ENCODE measurements at places on chromosomes 12 and 14. TPM values are rescaled to one million over a fixed set of nuclear protein-coding genes. Genes with fewer than 3 reads are reported as not detected.
A peak's percentile ranks its signal among the peaks of the same experiment; 100 is the strongest.

- no peak overlapping the region for H3K4me3 ChIP-seq
- peaks cover 90% of the 10 kb centered on the region for H3K36me3 ChIP-seq
- H3K4me1 ChIP-seq, result peaks cover 71% of the 10 kb centered on the region
- DNase-seq, result no peak
- H3K27ac ChIP-seq, result peak overlapping the region; percentile 61
- H3K27me3 ChIP-seq, result no peaks in the 10 kb centered on the region
Observed at GRCh38 chr14:73724696-73725095, 10.5 kb upstream of the PNMA1 start.

GRCh38 chr14:74083784-74084276, 423 bp downstream of the ALDH6A1 start:
- H3K27ac ChIP-seq, result peak overlapping the region; percentile 94
- H3K4me1 ChIP-seq, result peaks cover 38% of the 10 kb centered on the region
- H3K36me3 ChIP-seq, result no peaks in the 10 kb centered on the region
- peak overlapping the region; percentile 78 for H3K4me3 ChIP-seq

Gene CCT2
- total RNA-seq, result 84.5 TPM

Gene CFL2
- 604 TPM for total RNA-seq

Gene GLS2
- total RNA-seq, result 0.28 TPM

DNA sequence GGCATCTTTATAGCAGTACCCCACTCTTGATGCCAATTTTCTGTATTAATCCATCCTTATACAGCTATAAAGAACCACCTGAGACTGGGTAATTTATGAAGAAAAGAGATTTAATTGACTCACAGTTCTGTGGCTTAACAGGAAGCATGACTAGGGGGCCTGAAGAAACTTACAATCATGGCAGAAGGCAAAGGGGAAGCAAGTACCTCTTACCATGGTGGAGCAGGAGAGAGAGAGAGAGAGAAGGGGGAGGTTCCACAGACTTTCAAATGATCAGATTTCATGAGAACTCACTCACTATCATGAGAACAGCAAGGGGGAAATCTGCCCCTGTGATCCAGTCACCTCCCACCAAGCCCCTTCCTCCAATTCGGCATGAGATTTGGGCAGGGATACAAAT, 84.4 kb downstream of the SLC24A4 start:
- H3K4me1 ChIP-seq, result no peaks in the 10 kb centered on the region
- H3K27me3 ChIP-seq, result no peaks in the 10 kb centered on the region
- H3K27ac ChIP-seq, result no peak overlapping the region
- DNase-seq, result no peak
- no peak overlapping the region for H3K4me3 ChIP-seq
- H3K36me3 ChIP-seq, result no peaks in the 10 kb centered on the region

DNA sequence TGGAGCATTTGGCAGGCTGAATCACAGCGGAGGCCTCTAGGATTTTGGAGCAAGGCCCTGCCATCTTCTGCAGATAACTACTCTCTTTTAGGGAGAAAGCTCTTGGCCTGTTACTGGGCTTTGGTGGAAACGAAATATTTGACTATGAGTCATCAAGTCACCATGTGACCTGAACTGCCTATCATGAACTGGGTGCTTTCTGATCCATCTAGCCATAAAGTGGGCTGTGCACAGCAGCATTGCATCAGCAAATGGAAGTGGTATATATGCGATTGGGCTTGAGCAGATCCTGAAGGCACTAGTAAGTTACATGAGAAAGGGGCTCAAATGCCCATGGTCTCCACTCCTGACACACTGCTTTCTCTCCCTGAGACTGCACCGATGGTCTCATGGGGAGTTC, 21.1 kb downstream of the GYS2 start:
- no peaks in the 10 kb centered on the region for H3K36me3 ChIP-seq
- no peaks in the 10 kb centered on the region for H3K27me3 ChIP-seq
- no peak for DNase-seq

Gene TPPP2
- total RNA-seq, result 0.95 TPM

- H3K36me3 ChIP-seq, result no peaks in the 10 kb centered on the region
- peak within 1 kb of the TSS; percentile 90 for H3K4me3 ChIP-seq
- H3K4me1 ChIP-seq, result peaks cover 36% of the 10 kb centered on the region
- DNase-seq, result peak; percentile 93
Observed at GRCh38 chr14:57390037-57390805, at the start of gene NAA30. Gene NAA30, plus strand, starts transcription at chr14:57390586. Its CDS starts 372 bp downstream, at chr14:57390958.

DNA sequence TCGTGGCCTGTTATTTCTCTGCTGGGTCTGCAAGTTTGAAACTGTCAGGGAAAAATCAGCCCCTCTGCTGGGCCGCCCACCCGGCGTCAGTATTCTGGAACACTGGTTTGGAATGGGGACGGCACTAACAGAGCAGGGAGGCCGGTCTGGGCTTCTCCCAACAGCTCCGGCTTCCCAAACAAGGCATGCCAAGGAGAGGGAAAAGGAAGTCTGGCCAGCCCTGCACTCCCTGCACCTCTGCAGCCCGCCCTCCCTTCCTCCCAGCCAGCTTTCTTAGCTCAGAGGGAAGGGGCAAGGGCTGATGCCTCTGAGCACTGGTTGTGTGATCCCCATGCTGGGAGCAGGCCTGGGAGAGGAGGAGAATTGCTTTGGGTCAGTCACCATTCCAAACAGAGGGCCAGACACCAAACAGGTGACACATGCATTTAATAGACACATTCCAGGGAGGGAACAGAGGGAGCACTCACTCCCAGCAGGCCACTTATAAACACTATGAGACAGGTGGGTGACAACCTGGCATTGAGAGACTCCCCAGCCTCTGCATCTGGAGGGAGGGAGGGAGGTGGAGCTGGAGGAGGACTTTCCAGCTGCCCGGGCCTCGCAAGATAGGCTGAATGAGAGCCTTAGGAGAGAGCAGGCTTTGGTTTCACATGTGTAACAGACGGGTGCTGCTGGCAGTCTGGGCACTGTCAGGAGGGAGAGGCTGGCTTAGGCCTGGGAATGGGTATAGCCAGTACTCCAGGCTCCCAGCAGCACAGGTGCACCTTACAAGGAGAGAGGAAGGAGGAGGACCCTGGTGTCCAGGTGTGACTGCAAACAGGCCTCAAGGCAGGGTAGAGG, 10.3 kb downstream of the KRT75 start:
- peaks cover 7% of the 10 kb centered on the region for H3K27me3 ChIP-seq
- DNase-seq, result no peak
- H3K4me1 ChIP-seq, result no peaks in the 10 kb centered on the region
- no peak overlapping the region for H3K4me3 ChIP-seq
- no peaks in the 10 kb centered on the region for H3K36me3 ChIP-seq

DNA sequence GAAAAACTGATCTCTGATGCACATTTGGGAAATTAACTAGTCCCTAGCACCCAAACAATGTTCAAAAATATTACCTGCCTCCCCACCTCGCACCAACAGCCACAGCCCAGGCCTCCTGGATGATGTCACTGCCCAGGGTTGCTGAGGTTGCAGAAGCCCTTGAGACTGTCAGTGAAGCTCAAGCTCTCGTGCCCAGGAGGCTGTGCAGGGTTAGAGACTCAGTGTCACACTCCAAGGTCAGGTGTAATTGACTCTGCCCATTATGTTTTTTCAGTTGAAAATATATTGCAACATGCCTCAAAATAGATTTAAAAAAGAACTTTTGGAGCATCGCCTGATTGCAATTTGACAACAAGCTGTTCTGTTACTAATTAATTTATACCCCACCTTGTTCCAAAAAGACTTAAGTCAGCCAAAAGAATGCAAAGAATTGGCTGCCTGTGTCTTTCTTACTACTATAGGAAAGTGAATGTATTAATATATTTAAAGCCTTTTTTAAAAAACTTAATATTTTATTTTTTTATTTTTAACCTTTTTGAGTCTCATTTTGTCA, 72.3 kb downstream of the CMAS start:
- H3K27ac ChIP-seq, result no peak overlapping the region
- no peaks in the 10 kb centered on the region for H3K36me3 ChIP-seq
- H3K4me1 ChIP-seq, result no peaks in the 10 kb centered on the region
- DNase-seq, result no peak
- H3K4me3 ChIP-seq, result no peak overlapping the region
- H3K27me3 ChIP-seq, result no peaks in the 10 kb centered on the region

DNA sequence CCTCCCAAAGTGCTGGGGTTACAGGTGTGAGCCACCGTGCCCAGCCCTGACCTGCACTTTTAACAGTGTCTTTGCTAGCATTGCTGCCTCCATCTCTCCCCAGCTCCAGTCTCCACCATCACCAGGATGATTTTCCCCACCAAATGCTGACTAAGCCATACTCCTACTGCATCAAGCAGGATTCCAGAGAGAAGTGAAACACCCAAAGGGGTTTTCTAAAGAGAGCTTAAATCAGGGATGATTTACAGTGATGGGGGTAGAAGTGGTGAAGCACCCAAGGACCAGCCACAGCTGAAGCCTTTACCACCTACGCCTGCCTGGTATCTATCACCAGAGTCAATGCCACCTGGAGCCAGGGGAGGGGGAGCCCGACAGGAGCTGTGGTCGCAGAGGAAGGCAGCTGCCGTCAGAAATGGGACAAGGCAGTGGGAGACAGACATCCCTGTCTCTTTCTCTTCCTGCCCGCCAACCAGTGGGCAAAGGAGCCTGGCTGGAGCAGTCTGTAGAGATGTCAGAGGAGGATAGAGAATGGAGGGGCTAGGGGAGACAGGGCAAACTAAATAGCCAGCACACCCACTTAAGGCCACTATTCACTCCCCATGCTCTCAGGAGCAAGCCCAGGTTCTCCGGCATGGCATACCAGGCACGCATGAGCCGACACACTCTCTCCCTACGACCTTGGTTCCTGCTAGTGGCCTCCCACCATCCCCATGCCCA, 22.4 kb upstream of the CD9 start:
- peaks cover 36% of the 10 kb centered on the region for H3K4me1 ChIP-seq
- DNase-seq, result no peak
- H3K4me3 ChIP-seq, result no peak overlapping the region
- no peaks in the 10 kb centered on the region for H3K36me3 ChIP-seq
- H3K27me3 ChIP-seq, result no peaks in the 10 kb centered on the region
